ENCODE measurements at places on chromosomes 12 and 14.

DNA sequence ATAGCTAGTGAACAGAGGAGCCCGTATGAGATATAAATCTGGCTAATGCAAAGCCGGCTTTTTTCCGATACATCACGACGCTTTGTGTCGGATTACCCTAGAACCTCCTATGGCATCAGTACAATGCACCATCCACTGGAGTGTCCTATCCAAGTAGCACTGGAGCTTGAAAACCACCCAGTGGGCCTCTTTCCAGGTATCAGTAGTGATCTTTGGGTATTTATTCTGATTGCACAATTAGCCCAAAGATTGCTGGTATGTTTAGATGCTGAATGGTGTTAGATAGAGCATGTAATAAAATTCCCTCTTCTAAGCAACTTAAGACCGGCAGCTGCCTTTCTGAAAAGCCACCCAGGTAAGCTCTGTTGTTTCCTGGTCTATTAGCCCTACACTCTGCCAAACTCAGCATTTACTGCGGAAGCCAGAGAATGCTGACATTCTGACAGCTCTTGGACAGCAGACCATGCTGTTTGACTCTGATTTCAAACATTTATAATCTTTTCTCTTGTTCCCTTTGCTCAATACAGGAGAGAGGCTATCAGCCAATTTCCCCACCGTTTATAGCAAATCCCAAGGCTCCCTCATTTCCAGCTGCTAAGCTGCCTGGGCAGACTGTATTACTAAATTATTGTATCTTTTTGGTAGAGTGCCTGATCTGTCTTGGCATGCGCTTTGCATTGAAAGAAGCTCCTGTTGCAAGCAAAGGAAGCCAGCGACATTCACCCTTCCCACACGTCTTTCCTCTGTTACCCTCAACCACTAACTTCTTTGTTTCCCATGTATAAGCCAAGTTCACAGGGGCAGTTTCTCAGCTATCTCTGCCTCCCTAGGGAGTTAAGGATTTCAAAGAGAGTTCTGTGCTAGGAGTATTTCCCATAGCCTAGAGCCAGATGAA lies 388.3 kb upstream of the GARIN6 start:
- DNase-seq = no peak

- DNase-seq = no peak
These were observed 545 bp downstream of the LIMA1 start for GRCh38 chr12:50282721-50283228.

DNA sequence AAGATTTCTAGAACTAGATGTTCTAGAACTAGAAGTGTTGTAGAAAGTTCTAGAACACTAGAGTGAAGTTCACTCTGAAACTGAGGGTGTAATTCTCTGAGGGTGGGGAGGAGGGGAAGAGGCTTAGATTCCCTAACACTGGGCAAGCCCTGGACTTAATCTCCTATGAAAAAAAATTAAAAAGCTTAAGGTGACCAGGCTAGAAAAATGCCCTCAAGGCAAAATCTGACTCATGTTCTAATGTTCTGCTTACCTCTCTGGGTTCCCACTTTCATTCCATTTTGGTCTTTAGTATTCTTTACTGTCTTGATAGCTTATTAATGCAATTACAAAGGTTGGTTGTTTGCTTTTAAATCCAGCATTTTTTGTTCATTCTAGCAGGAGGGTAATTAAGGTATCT lies 101.5 kb downstream of the KICS2 start:
- no peak for DNase-seq

DNA sequence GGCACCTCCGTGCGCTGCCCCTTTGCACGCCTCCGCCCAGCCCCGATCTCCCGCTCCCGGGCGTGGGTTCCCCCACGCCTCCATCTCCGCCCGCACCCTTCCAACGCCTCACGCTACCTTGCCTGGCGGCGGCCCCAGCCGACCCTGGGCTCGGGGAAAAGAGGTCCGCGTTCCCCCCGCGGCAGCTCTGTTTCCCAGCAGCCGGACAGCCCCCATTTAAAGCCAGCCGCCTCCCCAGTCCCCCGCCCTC lies at the start of gene PRIMA1:
Gene PRIMA1, minus strand, starts transcription at position 193 of the 250 bp plus-strand sequence. CDS start 767 bp downstream, outside the sequence.
- no peak for DNase-seq

DNA sequence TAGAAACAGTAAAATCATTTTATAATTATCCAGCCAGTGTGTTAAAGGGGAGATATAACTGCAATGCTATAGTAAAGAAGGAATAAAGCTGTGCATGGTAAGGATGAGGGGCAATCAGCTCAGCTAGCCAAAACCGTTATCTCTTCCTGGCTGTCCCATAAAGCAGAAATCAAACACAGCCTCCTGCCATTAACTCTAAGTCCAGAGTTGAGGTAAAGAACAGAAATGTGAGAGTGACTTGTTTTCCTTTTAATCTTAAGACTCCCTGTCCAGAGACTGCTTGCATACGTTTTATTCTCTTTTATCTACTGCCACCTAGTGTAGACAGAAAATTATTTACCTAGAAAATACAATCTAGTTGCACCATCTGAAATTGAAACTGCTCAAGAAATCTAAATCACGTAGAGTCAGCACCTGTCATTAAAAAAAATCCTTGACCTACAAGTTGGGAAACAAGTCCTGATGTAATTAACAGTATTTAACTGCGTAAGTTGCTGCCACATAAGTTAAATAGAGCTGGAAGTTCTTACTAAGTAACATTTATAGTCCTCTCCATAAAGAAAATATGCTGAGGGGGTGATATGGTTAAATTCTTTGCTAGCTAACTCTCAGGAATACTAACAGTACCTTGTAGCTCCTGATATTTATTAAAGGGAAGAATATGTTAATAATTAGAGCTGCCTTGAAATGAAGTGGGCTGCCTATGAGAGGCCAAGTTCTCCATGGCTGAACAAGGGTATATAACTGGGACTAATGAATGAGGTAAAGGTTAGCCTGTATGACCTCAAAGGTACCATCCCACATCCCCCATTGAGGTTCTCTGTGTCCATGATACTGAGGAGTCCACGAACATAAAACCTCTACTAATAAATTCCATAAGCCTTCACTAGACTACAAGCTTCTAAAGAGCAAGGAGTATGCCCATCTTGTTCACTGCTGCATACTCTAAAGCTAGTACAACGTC lies 62.7 kb downstream of the GALNT4 start:
- DNase-seq = no peak

- DNase-seq = no peak
These were observed 83.4 kb downstream of the KIF26A start for GRCh38 chr14:104221636-104222369.

DNA sequence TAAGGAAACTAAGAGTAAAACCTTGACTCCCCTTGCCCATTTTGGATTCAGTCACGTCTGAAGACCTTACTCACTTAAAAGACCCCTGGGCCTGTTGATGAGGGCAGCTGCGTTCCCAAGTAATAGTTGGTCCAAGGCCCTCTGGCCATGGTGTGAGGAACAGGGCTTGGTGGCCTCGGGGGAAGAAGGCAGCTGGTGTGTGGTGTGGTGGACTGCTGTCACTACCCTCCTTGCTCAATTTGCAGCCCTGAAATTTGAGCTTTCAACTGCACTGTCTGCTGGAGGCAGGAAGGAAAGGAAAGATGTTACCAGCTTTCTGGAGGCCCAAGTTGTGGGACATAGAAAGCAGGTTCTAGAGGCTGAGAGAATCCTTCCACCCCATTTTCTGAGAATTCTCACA lies 128.2 kb downstream of the SLC38A6 start:
- DNase-seq = no peak
